ENCODE measurements at places on chromosomes 13 and 19.

DNA sequence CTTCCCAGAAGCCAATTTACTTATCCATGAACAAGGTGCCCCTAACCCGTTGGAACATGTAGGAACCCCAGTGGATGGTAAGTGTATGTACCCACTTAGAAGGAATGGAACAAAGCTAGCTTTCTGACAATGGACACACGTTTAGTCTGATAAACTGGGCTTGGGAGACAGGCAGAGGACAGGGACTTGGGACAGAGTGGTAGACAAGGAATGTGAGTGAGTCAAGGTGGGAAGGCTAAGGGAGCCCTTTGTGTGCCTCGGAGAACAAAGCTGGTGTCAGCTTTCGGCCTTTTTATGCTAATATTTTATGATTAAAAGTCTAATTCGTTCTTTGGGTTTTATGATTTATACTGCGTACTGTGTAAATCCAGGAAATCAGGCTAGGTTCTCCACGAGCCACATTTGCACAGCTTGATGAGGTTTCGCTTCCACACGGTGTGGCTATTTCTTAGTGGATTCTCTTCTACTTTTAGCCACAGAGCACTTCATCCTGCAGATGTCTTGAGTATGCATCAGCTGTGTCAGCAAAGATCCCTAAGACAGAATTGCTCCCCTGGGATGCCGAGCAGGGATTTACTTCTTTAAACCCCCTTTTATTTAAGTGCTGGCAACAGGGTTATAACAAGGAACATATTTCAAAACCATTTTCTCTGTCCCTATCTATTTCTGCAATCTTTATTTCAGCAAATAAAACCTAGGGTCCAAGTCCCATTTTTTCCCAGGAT is 258.5 kb downstream of the DLEU7 start:
- DNase-seq, result no peak

DNA sequence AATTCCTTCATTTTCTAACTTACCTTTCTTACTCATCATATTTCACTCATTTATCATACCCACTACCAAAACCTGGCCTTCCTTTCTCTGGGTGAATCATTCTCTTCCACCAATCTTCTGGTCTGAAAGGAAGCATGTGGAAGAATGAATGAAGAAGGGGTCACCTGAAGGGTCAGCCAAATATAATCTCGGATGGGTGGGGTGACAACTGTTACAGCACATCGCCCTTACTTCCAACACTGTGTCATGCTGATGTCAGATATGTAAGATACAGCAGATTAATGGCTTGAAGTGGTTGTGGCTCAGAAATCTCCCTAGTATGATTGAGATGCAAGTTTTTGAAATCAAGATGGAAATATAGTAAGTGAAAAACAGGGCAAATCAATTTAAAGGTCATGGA is 401.7 kb upstream of the HTR2A start:
- no peak for DNase-seq

DNA sequence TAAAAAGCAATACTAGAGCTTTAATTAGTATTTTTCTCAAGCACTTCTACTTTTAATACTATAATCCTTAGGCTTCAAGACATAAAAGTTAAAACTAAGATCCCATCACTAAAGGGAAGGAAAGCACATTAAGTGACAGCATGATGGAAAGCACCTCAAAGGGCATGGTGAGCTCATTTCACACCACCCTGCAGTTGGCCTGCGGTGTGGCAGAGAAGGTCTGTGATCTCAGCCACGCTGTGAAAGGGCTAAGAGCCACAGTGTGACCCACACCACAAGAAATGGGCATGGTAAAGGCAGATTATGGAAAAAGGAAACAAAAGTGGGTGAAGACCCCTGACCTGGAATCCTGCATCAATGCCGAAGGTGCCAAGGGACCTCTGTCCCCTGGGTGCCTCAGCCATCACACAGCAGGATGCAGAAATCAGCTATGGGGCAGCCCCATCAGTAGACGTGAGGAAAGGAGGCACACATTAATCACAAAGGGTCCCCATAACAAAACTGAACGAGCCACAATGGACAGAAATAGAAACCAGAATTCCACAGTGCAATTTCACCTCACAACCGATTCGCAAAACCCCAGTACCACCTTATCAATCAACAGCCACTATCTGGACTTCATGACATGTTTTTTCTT is 33.6 kb downstream of the TUBGCP3 start:
- DNase-seq, result no peak

DNA sequence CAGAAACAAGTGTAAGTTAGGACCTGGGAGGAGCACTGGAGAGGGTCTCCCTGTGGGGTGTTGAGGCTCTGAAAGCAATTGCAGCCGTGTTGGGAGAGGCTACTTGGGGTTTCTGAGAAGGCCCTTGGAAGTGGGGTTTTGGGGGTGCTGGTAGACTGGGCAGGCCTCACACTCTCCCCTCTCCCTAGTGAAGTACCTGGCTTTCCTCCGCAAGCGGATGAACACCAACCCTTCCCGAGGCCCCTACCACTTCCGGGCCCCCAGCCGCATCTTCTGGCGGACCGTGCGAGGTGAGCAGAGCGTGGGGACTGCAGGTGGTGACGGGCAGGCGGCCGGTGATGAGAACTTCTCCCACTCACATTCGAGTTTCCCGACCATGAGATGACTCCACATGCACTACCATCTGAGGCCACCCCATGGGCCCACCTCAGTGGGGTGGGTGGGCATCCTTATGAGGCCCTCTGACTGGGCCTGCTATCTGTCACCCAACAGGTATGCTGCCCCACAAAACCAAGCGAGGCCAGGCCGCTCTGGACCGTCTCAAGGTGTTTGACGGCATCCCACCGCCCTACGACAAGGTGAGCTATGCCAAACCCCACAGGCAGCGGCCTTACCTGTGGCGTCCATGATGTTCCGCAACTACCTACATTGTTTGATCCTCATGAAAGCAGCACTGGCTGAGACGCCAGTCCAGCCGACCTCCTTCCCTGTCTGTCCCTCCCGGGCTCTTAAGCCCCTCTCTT is 3.0 kb downstream of the RPL13A start:
- DNase-seq, result no peak

DNA sequence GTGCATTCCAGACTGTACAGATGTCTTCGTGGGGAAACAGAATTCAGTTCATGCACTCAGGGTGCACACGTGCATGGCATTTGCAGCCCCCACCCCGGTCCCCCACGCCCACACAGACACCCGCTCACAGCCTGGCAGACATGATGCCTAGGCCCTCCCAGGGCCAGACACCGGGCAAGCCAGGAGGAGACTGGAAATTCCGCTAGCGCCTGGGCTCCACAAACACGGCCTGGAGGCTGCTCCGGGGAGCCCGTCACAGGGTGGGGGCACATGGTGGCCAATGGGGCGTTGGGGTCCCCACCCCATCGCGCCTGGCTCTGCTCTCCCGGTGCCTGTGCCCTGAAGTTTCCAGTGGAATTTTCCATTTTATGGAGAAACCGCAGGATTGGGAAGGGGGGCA is 3.6 kb downstream of the CILP2 start:
- no peak for DNase-seq

DNA sequence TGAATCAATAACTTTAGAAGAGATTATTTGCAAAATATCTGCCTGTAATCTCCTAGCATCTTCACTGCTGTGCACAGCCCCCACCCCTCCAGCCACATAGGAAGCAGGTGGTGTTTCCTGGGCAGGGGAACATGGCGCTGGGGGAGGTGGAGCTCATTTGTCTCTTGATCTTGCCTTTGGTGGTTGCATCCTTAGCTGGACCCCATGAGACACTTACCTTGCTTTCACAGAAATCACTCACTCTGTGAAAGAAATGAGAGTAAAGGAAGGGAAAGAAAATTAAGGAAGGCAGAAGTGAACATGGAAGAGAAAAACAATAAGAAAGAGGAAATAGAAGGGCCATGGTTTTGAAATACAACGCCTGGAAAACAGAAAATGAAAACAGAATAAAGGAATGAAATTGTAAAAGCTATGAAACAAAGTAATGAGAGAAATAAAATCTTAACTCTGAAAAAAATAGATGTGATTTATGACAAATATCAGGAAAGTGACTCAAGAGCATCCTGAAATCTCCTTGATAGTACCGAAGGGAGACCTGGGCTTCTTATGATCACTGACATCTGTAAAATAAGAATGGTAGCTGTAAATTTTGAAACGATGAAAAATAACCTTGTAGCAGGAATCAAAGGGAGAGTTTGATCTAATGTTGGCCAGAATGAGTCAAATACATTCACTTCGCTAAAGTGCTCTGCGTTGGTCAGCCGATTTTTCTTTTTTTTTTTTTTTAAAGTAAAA is 17.2 kb upstream of the RNASEH2B start:
- DNase-seq, result no peak

- DNase-seq, result peak; percentile 63
Observed at GRCh38 chr19:2478278-2478755, 2.4 kb downstream of the GADD45B start.

GRCh38 chr13:74560325-74560724 is 426.1 kb upstream of the KLF12 start:
- DNase-seq, result no peak

DNA sequence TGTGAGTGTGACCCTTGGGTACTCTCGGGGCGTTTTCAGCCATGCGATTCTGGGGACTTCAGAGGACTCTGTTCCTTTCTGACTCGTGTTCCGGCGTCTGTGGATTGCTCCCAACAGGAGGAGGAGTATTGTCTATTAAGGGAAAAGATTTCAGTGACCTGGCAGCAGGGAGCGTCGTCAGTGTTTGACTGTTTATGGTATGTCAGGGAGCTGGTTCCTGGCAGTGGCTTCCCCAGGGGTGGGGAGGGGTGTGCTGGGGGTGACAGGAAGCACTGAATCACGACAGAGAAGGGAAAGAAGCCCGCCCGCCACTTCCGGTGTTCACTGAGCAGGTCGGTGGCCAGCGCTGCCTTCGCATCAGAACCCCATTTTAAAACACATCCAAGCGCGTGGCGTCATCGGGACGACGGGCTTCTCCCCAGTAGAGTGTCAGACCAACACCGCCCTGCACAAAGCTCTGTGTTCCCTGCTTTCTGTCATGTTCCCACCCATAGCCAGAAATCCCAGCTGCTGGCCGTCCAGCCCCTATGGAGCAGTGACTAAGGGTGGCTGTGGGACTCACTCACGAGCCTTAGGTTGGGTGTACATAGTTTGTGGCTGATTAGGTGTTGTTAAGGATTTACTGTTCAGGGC is 33.8 kb downstream of the COL4A2 start:
- no peak for DNase-seq

DNA sequence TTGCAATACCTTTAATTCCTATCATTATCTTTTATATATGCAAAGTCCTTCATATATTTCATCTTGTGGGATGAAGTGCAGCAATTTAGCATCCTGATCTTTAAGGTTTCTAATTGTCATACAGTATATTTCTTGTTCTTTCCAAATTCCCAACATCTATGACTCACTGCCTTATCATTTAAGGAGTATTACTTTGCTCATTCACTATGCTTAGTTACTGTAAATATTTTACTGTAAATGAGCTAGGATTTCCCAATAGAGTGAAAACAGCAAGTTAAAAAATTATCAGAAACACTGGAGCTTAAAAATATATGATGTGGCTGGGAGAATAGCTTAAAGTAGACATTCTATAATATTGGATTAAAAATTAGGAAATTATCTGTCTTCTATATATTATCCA is 69.9 kb downstream of the SLITRK6 start:
- no peak for DNase-seq

DNA sequence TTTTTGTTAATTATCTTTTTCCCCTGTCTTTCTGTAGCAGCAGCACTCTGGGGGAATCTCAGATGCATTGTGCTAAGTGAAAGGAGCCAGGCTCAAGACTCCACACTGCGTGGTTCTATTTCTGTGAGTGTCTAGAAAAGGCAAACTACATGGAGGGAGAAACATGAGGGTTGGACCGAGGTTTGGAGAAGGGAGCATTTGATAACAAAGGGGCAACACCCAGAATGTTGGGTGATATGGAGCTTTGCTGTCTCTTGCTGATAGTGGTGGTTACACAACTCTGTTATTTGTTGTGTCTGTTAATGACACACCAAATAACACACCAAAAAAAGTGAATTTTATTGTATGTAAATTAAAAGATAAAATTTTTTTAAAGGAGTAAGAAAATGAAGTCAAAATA is 107.8 kb downstream of the COL4A2 start:
- no peak for DNase-seq

- peak; percentile 12 for DNase-seq
Observed at GRCh38 chr13:99662678-99663077, 161.4 kb downstream of the TM9SF2 start.

GRCh38 chr13:53398051-53398450 is 369.4 kb downstream of the OLFM4 start:
- DNase-seq, result no peak

DNA sequence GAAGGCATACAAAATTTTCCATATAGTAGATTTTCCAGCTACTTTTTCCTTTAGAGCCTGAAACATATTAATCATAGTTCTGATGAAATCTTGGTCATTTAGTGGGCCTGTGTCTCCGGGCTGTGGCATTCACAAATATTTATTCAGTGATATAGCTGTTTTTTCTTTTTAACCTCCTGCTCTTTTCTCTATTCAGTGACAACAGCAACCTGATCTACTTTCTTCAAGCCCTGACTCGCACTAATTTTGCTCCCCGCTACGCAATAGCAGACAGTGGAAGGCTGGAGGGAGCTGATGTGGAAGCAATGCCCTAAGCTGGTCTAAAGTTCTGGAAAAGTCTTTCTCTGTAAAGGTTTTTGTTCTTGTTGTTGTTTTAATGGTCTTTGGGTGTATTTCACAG is 289.7 kb downstream of the SLITRK6 start:
- peak; percentile 39 for DNase-seq
